NCI-H2081 treated with DMSO at 0.1 percent for 48 hours (cell line): ENCODE measurements at places on chromosomes 1 and 21.

GRCh38 chr21:37877171-37877570 lies 39.1 kb downstream of the KCNJ6 start:
- no peak for DNase-seq

DNA sequence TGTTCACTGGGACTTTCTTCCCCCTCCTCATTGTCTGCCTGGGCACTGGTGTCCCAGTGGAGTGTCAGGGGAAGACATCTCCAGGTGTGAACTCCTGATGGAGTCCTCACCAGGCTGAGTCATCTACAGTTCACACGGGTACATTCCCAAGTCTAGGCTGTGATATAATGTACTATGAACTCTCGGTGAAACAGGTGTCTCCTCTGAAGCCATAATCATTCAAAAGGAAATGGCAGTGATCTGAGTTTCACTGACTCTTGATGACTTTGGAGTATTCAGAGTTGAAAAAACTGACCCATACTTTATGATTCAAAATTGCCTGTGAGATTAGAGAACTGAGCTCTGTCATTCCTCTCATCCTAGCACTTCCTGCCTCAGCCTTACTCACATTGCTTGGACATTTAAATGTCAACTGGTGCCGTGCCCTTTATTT lies 9.1 kb downstream of the LAMC2 start:
- no peak for DNase-seq

- peak; percentile 34 for DNase-seq
These were observed 986 bp upstream of the RNF186 start for GRCh38 chr1:19815801-19816736.

DNA sequence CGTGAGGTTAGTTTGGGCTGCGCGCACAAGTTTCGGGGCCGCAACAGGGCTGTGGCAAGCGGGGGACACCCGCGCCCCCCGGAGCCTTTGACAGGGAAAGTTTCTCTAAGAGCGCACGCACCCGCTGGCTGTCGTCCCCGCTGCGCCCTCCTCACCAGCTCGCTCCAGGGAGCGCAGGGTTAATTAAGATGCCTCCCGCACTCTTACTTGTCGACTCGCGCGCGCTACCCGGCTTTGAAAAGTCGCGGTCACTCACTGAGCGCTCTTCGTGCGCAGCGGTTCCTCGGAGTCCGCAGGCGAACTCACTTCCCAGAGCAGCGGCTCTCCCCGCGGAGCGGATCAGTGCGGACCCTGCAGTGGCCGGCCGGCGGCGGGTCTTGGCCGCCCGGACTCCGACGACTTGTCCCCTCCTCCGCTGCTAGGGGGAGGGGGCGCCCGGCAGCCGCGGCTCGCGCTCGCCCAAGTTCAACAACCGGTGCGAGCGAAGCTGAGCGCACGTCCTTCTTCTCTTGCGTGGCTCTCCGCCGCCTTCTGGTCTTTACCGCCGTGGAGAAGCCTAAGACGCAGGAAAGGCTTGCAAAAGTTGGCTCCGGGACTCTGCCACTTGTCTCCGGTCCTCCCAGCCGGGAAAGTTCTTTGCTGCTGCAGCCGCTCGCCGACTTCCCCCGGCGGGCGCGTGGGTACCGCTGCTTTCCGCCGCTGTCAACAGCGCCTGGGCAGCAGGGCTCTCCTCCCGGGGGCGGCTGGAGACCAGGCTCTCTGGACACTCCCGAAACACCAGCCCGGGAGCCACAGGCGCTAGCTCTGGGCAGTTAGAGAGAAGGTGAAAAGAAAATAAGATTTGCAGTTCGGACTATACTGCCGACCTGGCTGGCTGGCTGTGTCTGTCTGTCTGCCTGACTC lies 506 bp downstream of the JUN start:
- DNase-seq, result no peak

GRCh38 chr1:178470411-178470960 lies 26.3 kb downstream of the CLEC20A start:
- DNase-seq, result no peak

- DNase-seq, result no peak
These were observed 44.5 kb downstream of the B3GALT5 start for GRCh38 chr21:39657091-39657689.

GRCh38 chr1:214842856-214843255 lies 239.7 kb upstream of the KCNK2 start:
- no peak for DNase-seq

- no peak for DNase-seq
These were observed 49.4 kb downstream of the SRRM1 start for GRCh38 chr1:24692351-24692980.

- DNase-seq, result no peak
These were observed 742 bp downstream of the SH3GLB1 start for GRCh38 chr1:86704972-86705664.

DNA sequence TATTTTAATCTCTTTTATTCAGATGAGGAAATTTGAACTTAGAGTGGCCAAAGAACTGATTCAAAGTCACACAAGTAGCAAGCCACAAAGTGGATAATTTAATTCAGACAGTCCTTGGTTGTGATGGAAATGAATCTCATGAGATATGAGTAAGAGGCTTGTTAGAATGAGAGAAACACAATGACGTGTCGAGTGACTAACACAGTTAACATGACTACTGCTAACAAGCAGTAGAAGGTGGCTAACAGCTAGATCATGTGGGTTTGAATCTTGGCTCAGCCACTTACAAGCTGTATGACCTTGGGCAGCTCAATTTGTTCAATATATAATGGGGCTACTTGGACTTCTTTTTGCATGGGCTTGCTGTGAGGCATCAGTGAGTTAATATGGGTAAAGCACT lies 104.5 kb upstream of the LMO4 start:
- no peak for DNase-seq

- DNase-seq, result no peak
These were observed 104.4 kb downstream of the CACHD1 start for GRCh38 chr1:64574301-64574700.

DNA sequence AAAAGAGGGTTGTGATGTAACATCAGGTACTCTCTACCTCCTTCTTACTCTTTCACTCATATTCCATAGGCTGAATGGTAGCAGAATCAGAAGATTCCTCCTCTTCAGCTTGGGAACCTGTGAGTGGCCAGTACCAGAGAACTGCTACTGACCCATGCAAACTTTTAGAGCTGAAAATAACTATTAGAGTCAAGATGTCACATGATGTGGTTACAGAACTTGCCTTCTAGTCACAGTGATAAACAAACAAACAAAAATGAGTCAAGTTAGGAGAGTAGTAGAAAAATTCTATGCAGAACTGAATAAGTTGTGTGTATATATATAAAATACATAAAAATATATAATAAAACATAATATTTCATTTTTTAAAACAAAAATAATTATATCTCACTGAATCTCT lies 47.6 kb upstream of the RGS1 start:
- DNase-seq, result no peak

DNA sequence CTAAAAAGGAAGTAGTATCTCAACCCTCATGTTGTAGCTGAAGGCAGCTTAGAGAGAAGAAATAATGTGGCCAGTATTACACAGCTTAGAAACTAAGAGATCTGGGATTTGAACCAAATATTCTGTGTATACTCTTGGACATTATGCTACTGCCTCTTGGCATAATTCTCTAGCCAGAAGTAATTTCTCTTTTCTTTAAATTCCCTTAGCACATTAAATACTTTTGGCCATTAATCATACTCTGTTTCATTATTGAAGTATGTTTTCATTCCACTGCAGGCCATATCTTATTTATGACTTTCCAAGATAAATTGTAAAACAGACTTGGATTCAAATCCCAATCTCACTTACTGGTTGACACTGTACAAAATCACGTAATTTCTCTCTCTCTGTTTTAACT lies 181.3 kb upstream of the SPAG17 start:
- DNase-seq, result no peak

DNA sequence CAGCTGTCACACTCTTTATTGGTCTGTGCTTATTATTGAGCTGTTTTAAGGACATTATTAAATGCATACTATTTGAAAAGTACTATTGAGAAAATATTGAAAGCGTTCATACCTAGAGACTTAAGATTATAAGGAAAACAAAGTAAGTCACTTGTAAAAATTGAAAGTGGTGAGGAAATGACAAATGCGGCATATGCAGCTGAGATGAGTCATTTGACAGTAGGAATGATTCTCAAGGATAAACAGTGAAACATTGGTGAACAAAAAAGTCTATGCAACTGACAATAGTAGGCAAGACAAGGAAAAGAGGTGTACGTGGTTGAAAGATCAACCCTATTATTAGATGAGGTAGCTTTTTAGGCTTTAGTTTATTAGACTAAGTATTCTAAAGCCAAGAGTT lies 82.6 kb upstream of the MAP10 start:
- DNase-seq, result no peak

GRCh38 chr1:21366288-21366687 lies 73.6 kb upstream of the NBPF3 start:
- DNase-seq, result no peak

GRCh38 chr1:230509281-230509977 lies 83.3 kb upstream of the PGBD5 start:
- no peak for DNase-seq

DNA sequence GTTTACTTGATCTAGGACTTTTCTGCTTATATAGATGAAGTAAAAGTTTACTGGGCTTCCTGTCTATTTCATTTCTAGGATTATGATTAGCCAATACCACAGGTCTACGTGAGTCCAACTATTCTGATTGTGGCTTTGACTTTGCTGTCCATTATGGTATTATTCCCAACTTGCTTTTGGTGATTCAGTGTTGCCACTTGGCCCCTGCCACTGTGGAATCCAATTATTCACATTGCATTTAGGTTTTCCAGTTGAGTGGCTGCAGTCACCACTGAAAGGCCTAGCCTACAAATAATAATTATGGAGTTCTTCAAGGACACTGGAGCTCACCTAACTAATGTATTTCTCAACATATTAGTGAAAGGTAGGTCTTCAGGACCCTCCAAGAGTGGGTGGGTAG lies 574.3 kb upstream of the USP24 start:
- DNase-seq, result no peak

DNA sequence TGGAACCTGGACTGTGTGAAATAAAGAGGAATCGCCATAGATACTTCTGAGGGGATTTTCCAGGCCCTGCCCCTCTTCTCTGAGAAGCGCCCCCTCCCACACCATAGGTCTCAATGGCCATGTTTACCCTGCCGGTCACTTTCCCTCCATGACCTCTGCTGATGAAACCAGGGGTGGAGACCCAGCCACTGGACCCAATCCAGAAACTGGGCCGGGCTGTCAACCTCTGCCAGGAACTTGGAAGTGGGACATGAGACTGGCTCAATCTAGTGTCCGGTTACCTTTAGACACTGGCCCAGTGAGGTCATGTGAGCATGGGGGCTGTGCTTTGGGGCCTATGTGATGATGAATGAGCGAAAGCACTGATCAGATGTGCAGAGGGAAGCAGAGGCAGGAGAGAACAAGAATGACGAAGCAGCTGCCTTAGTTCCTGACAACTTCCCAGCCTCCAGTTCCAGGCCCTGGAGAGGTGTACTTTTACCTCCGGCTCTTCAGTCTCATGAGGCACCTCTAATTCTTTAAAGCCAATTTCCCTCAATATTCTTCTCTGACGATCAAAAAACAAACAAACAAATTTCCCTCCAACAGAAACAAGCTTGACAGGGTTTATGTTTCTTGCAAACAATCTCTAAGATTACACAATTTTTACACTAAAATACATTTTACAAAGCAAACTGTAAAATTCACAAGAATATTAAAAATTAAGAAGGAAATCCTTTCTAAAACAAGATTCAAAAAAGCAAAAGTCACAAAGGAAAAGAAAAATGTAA lies 4.9 kb downstream of the ASAP3 start:
- no peak for DNase-seq

DNA sequence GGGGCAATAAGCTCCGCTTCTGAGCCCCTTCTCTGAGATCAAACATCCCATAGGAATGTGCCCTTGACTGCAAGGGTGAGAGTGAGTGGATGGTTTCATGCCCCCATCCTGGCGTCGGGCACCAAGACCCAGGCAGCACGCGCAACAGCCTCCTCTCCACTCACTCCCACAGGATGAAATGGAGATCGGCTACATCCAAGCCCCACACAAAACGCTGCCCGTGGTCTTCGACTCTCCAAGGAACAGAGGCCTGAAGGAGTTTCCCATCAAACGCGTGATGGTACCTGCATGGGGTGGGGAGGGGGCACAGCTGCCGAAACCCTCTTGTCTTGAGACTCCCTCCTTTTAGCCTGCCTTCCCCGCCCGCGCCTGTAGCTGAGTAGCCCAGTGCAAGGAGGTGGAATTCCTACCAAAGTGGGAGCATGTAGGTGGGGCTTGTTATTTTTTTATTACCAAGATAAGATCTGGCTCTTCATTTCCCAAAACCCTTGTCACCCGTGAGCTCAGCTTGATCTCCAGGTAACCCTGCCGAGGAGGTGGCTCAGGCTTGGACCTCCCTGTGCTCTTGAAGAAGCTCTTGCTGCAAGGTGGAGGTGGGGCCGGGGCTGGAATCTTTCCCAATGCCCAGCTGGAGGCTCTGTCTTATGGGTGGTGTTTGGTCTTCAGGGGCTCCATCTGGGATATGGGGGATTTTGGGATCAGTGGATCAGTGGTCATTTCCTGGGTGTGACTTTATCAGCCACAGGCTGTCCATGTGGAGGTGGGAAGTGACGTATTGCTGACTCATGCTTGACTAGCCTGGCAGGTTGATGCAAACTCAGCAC lies 24.0 kb upstream of the PADI6 start:
- no peak for DNase-seq

DNA sequence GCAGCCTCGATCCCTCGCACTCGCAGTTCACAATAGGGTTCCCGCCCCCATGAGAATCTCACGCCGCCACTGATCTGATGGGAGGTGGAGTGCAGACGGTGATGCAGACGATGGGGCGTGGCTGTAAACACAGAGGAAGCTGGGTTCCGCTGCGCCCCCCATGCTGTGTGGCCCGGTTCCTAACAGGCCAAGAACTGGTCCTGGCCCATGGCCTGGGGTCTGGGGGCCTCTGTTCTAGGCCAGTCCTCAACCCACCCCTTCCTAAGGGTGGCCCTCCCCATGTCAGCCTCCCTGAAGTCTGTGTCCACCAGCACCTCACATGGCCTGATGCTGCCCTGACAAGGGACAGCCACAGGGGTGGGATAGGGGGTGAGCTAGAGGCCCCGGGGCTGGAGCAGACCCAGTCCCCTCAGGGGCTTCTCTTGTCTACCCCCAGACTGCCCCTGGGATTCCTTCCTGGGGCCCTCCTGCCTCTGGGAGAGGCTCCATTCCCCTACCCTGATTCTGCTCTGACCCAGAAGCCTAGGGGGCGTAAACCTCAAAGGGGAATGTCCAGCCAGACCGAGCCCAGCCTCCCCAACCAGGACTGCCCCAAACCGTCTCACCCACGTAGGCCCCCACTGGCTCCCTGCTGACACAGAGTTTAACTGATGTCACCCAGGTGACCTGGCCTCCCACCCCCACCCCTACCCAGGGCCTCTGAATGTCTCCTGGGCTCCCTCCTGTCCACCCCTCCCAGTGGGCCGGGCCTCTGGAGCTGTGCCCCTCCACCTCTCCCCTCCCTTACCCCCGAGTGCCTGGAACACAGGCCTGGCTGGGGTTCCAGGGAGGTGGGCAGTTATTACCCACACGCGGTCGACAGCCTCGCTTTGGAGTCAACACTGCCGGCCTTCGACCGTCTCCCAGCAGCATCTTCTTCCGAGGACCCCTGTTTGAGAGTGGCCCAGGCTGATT lies 14.8 kb upstream of the ARHGEF16 start:
- no peak for DNase-seq
